ENCODE measurements at places on chromosomes 1 and 21.

DNA sequence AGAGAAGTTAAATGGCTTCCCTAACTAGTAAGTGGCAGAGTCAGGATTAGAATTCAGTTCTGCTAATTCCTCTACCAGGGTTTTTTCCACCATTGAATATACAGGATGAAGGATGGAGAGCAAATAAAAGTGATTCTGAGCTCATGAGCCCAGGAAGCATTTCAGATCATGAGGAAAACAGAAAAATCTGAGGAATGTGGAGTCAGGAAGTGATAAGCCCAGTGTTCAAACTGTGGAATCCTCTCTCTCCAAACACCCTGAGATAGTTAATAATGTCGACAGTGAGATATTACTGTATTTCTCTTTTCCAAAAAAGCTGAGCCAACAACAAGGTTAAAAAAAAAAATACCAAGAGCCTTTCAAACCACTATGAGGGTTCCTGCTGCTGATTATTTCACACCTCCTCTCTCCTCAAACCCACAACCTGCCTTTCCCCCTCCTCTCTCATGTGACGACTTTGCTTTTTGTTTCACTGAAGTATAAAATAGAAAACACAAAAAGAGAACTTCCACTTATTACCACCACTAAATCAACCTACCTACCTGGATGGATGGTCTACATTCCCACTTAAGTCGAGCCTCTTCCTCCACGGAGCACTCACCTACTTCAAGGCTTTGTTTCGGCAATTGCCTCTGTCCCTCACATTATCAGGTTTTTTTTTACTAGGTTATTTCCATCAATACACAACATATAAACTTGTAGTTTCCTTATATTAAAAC, 8.9 kb downstream of the SLAMF1 start:
- DNase-seq, result no peak

- DNase-seq, result no peak
These were observed 695.4 kb downstream of the BRINP3 start for GRCh38 chr1:189782295-189782694.

- no peak for DNase-seq
These were observed 22.9 kb downstream of the SMAP2 start for GRCh38 chr1:40396420-40396819.

GRCh38 chr1:93981274-93981667, 72.0 kb upstream of the GCLM start:
- DNase-seq, result no peak

GRCh38 chr1:170491291-170491690, 40.7 kb upstream of the GORAB start:
- no peak for DNase-seq

- DNase-seq, result no peak
These were observed 266.2 kb downstream of the FOXD2 start for GRCh38 chr1:47703981-47704596.

- DNase-seq, result no peak
These were observed 8.1 kb upstream of the ACOT7 start for GRCh38 chr1:6401673-6402072.

- DNase-seq, result no peak
These were observed 272.9 kb downstream of the ADGRL2 start for GRCh38 chr1:82073659-82074058.

GRCh38 chr1:211613108-211613947, 34.4 kb upstream of the SLC30A1 start:
- DNase-seq, result no peak

GRCh38 chr1:67307251-67308060, at the start of gene IL12RB2:
IL12RB2 (plus strand) TSS chr1:67307873; CDS start chr1:67320369, 12,496 bp downstream.
- DNase-seq, result peak; percentile 25

DNA sequence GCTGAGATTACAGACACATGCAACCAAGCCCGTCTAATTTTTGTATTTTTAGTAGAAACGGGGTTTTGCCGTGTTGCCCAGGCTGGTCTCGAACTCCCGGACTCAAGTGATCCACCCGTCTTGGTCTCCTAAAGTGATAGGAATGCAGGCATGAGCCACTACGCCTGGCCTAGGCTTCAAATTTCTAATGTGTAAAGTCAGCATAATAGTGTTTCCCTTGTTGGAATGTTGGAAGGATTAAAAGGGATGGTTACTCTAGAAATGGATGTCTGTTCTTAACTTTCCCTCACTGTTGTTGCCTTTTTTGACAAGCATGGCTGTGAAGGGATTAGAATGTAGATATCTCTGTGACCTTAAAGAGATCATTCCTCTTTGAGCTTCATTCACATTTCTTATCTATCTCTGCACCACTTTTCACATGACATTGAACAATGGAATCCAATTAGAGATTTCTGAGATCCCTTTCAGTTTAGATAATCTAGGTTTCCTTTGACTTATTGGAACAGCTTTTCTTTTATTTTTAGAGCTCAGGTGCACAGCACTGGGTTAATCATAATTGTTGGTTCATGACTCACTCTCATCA, 33.7 kb downstream of the NFASC start:
- no peak for DNase-seq

- no peak for DNase-seq
These were observed 3.2 kb upstream of the PAQR7 start for GRCh38 chr1:25878690-25879089.

GRCh38 chr1:237903961-237904360, 13.2 kb upstream of the ZP4 start:
- no peak for DNase-seq

DNA sequence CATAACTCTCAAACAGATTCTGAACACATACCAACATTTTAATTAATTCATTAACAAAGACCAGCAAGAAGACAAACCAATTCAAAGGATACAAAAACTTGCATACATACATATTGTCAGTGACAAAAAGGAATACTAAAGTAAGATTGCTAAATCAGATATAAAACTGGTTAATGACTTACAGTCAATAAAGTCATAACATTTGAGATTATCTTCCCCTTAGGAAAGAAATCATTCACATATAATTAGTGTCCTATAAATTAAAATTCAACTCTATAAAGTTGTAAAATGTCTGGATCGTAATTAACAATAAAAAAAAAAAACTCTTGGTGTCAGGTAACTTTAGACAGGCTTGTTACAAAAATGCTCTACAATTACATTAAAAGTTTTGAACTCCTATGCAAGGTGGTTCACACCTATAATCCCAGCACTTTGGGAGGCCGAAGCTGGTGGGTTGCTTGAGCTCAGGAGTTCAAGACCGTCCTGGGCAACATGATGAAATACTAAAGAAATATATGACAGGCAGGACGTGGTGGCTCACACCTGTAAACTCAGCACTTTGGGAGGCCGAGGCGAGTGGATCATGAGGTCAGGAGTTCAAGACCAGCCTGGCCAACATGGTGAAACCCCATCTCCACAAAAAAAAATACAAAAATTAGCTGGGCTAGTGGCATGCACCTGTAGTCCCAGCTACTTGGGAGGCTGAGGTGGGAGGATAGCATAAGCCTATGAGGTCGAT, 17.7 kb upstream of the RAB3B start:
- no peak for DNase-seq

GRCh38 chr1:56032096-56032676, 547.2 kb downstream of the PLPP3 start:
- no peak for DNase-seq

DNA sequence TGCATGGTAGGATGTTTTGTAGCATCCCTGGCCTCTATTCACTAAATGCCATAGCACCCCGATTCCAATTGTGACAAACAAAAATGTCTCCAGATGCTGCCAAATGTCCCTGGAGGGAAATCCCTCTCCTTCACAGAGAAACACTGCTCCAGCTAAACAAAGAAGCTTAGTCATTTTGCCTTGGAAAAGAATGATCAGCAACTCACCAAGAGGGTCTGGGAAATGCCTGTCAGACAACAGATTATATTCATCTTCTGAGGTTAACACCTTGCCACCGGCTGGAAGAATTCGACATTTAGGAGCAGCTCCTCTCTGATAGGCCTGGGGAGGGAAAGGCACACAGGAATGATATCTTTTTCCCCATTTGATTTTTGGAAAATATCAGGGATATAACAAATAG, 84.4 kb downstream of the NIBAN1 start:
- no peak for DNase-seq

DNA sequence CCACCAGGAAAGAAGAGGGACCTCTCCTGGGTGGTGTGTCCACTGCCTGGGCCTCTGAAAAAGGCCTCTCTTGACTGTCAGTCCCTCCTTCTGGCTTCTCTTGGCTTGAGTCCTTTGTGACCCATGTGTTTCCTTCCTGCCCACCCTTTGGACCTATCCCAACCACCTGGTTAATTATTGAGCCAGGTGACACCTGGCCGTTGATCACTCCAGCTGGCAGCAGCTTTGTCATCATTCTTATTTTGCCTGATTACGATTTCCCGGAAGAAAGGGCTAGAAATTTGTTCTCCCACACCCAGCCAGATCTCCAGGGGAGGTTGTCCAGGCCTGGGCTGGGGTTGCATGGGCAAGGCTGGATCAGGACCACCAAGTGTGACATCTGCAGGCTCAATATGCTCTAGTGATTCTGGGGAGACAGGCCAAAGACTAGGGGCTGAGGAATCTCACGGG, 24.8 kb downstream of the CSF1 start:
- DNase-seq, result peak; percentile 10

GRCh38 chr1:28507247-28507645, 1.4 kb downstream of the RCC1 start:
- no peak for DNase-seq
